ENCODE measurements at places on chromosomes 7 and 10.

GRCh38 chr7:31919678-31920369 is 150.4 kb downstream of the PDE1C start:
- DNase-seq = no peak

DNA sequence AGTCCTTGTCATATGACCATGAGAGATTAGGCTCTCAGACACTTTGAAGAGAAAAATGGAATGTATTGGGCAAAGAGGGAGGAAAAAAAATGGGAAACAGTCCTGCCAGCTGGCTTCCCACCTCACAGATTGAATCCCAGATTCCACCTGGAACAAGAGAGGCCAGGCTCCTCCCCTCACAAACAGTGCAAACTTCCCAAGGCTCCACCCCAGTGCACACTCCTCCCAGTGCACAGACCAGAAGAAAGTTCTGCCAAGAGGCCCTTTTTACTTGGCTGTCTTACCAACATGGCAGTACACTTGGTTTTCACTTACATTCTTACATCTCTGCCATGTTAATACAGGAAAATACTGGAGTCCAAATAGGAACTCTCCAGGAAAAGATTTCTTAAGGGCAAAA is 202.3 kb downstream of the AHR start:
- no peak for DNase-seq

GRCh38 chr10:130135676-130136225 is 440 bp upstream of the GLRX3 start:
- DNase-seq = no peak

- no peak for DNase-seq
Observed at GRCh38 chr7:30813466-30813865, 42.2 kb downstream of the MINDY4 start.

DNA sequence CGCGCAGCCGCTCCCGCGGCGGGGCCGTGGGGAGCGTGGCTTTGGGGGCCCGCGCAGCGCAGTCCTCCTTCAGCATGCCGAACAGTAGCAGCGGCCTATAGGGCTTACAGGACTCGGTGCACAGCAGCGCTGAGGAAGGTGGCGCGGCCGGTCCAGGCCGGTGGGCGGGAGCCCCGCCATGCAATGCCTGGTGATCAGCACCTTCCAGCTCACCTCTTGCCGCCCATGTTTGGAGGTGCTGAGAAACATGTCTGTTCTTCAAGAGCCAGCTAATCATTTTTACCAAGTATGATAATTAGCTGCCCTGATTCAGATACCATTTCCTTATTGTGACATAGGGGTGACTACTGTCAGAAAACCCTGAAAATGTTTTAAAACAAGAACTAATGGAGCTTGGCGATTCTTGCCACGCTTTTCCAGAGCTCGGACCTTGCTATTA is 33.5 kb upstream of the SFTPD start:
- DNase-seq = no peak

DNA sequence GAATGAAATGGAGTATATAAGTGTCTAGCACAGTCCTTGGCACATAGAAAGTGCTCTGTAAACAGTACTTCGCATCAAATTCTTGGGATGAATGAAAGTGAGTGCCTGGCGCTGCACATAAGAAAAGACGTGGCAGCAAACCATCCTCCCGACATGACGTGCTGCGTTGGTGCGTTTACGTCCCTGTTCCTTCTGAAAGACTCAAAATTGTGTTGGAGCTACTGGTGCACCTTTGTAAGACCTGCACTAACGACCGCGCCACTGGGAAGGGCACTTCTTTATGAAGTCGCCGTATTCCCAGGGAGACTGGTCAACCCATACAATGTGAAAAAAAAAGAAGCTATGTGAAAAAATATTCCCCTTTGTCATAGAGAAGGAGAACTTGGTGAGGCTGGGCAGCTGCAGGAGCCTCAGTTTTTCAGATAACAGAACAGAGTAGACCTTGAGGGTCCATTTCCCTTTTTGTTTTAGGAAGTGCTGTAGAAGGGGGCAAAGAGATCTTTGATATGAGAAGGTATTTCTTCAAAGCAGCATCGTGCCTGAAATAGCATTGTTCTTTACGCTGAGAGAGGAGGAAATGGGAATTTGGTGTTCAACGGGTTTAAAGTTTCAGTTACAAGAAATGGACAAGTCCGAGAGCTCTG is 91.7 kb downstream of the PTPRE start:
- no peak for DNase-seq

DNA sequence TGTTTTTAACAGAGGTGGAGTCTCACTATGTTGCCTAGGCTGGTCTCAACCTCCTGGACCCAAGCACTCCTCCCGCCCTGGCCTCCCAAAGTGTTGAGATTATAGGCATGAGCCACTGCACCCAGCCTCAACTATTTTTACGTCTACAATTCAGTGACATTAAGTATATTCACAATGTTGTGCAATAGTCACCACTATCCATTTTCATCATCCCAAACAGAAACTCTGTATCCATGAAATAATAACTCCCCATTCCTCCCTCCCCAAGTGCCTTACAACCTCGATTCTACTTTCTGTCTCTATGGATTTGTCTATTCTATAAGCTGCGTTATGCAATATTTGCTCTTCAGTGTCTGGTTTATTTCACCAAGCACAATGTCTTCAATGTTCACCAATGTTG is 20.3 kb upstream of the ZNRF2 start:
- DNase-seq = no peak

- DNase-seq = no peak
Observed at GRCh38 chr7:135257-135653, 57.1 kb upstream of the FAM20C start.

- DNase-seq = no peak
Observed at GRCh38 chr7:7202375-7202720, 20.0 kb downstream of the C1GALT1 start.

DNA sequence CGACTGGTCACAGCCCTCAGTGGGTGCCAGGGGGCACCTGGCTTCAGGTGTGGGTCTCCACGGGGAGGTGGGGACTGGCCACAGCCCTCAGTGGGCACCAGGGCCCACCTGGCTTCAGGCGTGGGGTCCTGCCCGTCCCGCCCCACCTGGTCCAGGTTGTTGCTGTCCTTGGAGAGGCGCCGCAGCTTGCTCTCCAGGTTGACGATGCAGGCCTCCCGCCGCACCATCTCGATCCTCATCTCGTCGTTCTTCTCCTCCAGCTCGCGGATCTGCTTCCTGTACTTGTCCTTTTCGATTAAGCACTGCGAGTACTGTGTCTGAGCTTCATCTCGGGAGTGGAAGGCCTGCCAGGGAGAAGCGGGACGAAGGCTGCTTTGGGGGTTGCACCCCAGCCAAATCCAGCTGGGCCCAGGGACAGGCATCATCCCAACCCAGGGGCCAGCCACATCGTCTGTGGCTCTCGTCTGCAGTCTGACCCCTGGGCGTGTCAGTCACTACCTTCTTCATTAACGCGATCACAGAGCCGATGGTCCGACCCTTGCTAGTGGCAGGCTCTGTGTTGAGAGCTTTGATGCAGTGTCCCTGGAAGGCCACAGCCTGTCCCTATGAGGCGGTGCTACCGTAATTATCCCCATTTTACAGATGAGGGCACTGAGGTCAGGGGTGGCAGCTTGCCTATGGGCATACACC is 92.9 kb upstream of the GNA12 start:
- no peak for DNase-seq

- DNase-seq = peak; percentile 65
Observed at GRCh38 chr7:33716581-33717477, 188.5 kb upstream of the BMPER start.

DNA sequence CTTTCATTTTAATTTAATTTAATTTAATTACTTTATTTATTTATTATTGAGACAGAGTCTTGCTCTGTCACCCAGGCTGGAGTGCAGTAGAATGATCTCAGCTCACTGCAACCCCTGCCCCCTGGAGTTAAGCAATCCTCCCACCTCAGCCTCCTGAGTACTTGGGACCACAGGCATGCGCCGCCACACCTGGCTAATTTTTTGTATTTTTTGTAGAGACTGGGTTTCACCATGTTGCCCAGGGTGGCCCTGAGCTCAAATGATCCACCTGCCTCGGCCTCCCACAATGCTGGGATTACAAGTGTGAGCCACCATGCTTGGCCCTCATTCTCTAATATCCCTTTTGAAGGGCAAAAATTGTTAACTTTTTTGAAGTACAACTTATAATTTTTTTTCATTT is 92.9 kb downstream of the XRCC2 start:
- DNase-seq = no peak

- no peak for DNase-seq
Observed at GRCh38 chr7:12152196-12152918, 58.7 kb upstream of the TMEM106B start.

- peak; percentile 23 for DNase-seq
Observed at GRCh38 chr7:155959894-155960293, 147.6 kb upstream of the SHH start.

DNA sequence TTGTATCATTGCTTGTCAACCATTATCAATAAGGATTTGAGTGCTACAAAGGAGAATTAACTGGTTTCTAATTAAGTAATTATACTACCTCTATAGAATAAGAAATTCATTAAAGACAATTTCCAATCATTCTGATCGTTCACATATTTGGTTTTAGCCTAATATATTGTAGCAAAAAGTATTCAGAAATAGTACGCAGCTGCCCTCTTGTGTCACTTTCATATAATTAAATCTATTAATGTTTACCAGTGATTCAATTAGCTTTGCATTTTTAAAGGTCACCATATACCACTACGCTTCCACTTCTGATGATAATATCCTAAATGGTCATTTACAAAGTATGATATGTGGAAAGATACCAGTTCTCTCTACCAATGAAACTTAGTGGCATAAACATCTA is 128.3 kb downstream of the NEBL start:
- peak; percentile 29 for DNase-seq

- peak; percentile 17 for DNase-seq
Observed at GRCh38 chr10:100148353-100149211, 37.2 kb downstream of the ERLIN1 start.

DNA sequence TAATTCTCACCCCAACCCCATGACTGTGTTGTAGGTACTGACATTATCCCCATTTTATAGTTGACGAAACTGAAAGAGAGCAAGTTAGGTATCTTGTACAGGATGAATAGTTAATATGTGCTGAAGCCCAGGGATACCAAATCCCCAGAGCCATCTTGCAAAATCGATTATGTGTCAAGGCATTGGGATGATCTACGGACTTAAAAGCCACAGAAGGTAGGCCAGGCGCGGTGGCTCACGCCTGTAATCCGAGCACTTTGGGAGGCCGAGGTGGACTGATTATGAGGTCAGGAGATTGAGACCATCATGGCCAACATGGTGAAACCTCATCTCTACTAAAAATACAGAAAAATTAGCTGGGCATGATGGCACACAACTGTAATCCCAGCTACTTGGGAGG is 242.4 kb upstream of the RHOBTB1 start:
- DNase-seq = no peak

- DNase-seq = no peak
Observed at GRCh38 chr10:78780551-78780961, 288.2 kb upstream of the ZMIZ1 start.

GRCh38 chr7:2530071-2530987 is 10.8 kb downstream of the LFNG start:
- no peak for DNase-seq

DNA sequence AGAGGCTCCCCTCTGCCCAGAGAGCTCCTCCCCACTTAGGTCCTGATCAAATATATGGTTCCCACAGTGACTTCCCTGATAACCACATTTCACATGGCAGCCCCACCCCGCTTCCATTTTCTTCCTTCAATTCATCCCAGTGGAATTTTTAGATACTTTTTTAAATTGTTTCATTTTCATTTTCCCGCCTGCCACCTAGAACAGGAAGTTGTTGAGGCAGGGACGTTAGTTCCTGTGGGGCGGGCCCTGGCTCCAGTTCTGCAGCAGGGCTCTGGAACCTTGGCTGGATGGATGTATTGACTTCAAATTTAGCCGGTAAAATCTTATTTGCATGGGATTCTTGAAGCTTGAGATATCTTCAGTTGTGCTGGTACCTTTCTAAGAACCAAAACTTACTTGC is 226.6 kb downstream of the PAXIP1 start:
- no peak for DNase-seq

DNA sequence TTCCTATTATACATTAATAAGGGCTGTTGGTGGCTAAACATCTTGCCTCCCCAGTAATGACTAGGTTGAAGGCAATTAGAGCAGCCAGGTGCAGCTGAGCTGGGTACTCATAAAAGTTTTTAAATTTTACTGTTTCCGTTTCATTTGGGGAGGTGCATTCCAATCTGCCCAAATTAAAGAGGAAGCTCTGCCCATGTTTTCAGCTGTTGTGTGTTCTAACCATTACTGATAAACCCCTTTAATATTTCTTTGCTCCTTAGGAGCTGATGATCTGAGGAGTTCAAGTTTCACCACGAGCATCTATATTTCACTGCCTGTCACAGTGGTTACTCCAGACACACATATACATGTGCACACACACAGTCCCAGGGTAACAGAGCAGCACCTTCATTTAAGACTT is 94.4 kb downstream of the JAZF1 start:
- no peak for DNase-seq

GRCh38 chr7:93728292-93728691 is 153.8 kb upstream of the CALCR start:
- no peak for DNase-seq

DNA sequence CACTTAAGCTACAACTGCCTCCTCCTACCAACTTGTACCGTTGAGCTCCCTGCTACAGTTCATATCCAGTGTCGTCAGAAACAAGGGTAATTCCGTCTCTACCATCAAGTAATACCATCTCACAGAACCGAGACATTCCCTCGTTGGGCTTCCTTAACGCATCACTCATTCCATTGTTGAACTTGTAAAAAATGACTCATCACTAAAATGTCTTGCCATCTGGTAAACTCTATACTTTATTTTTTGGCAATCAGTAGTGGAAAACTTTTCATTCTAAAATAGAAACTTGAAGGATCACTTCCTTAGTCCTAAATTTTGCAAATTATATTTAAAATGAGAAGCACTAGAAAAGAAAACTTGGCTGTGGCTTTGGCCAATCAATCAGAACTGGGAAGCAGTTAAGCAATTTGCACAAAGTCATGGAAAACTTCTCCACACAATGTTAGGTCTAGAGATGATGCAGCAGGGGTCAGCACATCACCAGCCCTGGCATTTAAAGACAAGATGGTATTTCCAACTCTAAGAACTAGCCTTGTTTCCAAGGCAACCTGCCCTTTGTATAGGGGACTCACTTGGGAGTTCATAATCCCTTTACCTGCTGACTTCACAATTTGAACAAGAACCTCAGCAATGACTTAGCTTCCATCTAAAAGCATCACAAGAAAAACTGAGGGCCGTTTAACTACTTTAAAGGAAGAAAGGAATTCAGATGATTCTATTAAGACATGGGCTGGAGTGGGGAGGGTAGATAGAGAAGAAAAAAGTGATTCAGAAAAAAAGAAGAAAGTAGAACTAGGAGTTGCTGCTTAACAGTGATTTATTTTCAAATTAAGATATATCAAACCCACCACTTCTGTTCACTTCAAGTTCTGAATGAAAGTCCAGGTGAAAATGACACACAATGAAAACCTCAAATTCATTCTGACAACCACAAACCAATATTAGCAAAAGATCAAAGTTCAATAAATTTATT is 288.1 kb downstream of the PARD3 start:
- peak; percentile 95 for DNase-seq
